ENCODE measurements at places on chromosomes 2 and 18.

DNA sequence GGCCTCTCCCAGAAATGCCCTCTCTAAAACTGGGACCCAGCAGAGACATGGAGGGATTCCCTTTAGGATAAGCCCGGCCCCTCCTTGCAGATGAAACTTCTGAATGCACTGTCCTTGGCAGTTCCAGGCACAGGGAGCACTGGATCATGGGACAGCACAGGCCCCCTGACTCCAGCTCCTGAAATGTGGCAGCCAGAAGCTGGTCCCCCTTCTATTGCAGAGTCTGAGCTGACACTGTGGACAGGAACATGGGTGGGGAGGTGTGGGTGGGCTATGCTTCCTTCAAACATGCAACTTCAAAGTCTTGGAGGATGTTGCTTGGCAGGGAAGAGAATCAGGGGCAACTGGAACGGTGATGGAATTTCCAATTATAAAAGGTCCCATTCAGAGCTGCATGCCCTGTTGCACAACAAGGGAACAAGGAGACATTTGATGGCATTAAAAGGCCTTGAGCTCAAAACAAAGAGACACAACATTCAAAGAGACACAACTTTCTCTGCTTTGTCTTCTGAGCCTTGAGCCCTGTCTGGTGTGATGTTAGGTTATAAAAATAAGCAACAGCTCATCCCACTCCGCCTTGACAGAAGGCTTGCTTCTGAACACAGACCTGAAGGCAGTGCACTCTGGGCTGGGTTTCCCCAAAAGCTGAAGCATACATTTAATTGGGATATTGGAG lies 239.0 kb downstream of the OSR1 start:
- DNase-seq: no peak

DNA sequence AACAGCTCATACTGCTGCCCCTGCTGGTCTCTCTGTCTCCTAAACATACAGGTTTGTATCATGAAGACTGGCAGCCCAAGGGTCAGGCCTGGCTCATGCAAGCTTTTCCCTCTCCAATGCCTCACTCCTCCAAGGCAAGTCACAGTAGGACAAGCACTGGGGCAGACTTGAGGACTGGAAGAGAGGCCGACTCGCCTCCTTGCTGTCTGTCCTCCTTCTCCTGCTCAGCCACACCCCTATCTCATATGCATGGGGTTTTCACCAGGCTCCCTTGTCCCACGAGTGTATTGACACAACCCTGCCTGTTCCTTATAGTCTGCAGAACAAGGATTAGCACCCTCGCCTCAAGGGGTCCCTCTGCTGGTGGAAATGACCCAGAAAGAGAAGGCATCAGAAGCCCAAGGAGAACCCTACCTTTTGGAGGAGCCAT lies 223.7 kb downstream of the SOX11 start:
- no peak for DNase-seq

- no peak for DNase-seq
Measured at GRCh38 chr2:223235986-223236385, 184.0 kb downstream of the KCNE4 start.

DNA sequence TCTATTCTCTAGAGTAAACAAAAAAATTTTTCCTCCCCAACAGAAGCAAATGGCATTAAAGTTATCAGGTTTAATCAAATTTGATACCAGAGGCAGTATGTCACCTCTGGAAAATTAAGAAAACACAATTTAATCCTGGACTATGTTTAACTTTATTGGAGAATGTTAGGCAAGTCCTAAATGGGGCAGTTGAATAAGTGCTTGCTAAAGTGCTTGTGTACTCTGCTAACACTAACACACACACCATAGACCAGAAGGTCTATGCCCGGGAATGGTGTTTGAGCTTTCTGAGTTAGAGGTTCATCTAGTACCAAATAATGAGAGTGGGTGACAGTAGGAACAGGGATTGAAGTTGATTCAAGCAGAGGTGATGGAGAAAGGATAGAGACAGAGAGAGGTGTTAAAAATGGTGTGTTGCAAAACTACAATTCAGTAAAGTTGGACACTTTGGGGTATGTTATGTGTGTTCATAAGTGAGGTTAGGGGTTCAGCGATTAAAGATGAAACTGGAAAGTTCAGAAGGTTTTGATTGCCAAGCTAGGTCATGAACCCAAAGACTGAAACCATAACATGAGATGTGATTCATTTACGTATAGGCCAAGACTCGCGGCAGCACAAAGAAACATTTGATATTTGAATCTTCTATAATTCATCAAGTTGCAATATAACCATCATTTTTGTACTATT lies 40.5 kb upstream of the PEX13 start:
- no peak for DNase-seq

DNA sequence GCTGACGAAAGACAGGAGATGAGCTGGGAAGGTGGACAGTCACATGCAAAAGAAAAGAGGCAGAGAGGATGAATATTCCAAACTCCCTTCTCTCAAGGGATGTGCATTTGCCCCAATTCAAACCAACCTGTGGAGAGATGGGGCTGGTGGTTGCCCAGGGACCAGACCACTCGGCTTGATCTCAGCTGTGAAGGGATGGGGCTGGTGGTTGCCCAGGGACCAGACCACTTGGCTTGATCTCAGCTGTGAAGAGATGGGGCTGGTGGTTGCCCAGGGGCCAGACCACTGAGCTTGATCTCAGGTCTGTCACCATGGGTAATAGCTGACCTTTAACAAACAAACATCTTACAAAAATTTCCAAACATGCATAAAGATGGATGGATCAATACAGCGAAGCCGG lies 42.5 kb upstream of the SALL3 start:
- DNase-seq: no peak

- no peak for DNase-seq
Measured at GRCh38 chr18:3653851-3654441, 204.0 kb downstream of the TGIF1 start.
